ENCODE measurements at places on chromosomes 4 and X.

DNA sequence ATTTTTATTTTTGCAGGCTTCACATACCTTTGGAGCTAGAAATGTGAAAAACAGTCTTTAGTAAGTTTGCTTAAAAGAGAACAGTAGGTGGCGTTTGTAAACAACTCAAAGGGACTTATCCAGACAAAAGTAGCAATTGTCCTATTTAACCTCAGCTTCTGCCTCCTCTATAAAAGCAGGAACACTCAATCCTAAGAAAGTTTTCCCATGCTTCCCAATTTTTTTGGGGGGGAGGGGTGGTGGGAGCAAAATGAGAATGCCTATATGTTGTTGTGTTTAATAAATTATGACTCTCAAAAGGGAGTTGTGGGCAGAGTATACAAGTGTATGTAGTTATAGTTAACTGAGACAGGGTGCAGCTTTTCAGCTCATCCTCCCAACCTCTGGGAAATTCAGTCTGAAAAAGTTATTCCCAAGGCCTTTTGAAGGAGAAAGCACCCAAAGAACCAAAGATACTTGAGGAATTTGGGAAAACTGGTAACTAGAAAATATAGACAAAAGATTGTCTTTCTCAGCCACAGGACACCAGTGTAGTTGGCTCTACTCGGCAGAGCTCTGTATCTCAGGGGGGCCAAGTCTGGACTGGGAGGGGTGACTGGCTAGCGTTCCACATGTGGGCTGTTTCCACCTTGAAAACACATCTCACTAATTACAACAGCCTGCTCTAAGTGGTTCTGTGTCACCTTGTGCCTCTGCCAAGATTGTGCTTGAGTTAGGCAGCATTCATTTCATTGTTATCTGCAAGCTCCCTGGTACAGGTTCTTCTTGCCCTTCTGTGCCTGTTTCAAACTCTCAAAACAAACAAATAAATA, 2.8 kb downstream of the SFRP2 start:
- DNase-seq: no peak

- DNase-seq: no peak
Measured at GRCh38 chr4:105348719-105349118, 125.1 kb downstream of the PPA2 start.

GRCh38 chr4:88514557-88515511, 8.7 kb downstream of the PYURF start:
- DNase-seq: no peak

- no peak for DNase-seq
Measured at GRCh38 chr4:76214177-76214675, 602 bp upstream of the SCARB2 start.

DNA sequence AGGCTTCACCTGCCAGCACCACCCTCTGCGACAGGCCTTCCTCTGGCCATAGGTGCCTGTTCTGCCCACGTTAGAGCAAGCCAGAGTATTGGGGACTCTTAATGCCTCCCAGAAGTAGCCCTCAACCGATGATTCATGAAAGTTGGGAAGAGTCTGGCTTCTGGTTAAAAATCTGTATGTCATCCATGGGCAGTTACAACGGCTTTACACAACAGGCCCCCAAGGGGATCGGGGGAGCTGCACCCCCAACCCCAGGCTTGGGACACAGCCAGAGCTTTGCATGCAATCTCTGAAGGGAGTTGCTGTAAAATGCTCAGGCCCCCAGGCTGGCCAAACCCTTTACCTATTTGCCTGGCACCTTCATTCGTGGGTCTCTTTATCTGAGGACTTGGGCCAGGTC, 5.4 kb upstream of the CYTL1 start:
- DNase-seq: no peak

- DNase-seq: no peak
Measured at GRCh38 chr4:143199503-143199902, 14.8 kb downstream of the USP38 start.

DNA sequence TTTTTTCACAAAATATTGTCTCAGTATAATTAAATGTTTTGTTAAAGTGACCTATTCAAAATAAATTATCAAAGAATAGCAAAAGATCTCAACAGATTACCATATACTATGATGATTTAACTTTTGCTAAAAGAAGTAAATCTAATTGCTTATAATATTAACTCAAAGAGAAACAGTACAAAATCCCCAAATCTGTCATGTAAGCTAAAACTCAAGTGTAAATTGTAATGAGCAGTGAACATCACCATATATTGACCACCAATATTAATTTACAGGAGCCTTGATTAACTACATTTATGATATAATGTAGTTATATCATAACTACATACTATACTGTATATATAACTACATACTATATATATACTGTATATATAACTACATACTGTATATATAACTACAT, 174.4 kb downstream of the SLC39A8 start:
- DNase-seq: no peak

DNA sequence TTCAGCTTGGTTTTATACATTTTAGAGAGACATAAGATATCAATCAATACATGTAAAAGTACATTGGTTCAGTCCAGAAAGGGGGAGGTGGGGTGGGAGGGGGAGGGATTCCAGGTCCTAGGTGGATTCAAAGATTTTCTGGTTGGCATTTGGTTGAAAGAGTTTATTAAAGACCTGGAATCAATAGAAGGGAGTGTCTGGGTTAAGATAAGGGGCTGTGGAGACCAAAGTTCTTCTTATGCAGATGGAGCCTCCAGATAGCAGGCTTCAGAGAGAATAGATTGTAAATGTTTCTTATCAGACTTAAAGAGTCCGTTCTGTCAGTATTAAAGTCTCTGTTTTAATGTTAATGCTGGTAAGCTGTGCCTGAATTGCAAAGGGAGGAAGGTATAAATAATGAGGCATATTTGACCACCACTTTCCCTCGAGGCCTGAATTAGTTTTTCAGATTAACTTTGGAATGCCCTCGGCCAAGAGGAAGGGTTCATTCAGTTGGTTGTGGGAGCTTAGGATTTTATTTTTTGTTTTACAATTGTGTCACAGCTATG, 169.9 kb downstream of the AASDH start:
- DNase-seq: no peak

DNA sequence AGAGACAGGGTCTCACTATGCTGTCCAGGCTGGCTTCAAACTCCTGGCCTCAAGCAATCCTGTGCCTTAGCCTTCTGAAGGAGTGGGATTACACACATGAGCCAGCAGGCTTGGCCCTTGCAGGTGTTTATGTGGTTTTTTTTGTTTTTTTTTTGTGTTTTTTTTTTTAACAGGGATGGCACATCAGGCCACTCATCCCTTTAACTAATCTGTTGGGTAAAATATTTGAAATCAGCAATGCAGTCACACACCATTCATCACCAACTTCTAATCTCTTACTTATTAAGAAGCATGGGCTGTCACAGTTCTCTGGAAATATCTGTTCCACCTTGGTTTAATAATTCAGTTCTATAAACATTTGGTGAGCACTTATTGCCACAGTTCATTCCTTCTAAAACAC, 12.3 kb downstream of the CCDC160 start:
- DNase-seq: no peak

DNA sequence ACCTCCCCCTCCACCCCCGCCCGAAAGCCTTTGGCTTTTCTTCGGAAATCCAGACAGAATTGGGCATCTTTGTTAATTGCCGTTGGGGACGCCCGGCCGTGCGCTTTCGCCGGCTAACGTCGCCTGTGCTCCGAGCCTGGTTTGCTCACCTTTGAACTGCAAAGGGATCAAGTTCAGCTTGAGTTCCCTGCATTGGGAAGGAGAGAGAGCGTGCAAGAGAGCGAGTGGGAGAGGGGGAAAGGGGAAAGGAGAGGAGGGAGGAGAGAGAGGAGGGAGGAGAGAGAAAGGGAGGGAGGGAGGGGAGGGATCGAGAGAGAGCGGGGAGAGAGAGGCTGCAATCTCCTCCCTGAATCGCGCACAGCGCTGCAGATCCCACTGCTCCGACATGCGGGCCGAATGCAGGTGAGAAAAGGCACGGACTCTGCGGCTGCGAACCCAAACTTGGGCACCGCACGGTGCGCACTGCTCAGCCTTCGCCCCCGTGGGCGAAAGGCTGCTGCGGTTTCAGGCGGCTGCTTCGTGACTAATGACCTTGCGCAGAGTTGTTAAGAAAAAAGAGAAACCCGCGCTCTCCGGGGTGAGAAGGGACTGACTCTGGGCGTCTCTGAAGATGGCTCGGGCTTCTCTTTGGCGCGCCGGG, at the start of gene PCDH7:
Gene PCDH7, plus strand, starts transcription at position 349 of the 640 bp plus-strand sequence. CDS start 1,054 bp downstream, outside the sequence.
- DNase-seq: no peak

- no peak for DNase-seq
Measured at GRCh38 chr4:121977251-121978171, 25.7 kb upstream of the TRPC3 start.

DNA sequence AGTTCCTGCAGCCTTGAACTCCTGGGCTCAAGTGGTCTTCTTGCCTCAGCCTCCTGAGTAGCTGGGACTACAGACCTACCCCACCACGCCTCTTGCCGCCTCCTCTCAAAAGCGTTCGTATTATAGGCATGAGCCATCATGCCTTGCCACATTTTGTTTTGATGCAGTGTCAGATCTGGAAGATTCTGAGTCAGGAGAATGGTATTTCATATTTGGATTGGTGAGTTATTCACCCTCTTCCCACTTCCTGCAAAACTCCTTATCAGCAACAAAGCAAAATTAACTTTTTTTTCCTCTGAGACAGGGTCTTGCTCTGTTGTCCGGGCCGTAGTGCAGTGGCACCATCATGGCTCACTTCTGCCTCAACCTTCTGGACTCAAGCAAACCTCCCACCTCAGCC, 29.6 kb downstream of the REST start:
- DNase-seq: no peak

DNA sequence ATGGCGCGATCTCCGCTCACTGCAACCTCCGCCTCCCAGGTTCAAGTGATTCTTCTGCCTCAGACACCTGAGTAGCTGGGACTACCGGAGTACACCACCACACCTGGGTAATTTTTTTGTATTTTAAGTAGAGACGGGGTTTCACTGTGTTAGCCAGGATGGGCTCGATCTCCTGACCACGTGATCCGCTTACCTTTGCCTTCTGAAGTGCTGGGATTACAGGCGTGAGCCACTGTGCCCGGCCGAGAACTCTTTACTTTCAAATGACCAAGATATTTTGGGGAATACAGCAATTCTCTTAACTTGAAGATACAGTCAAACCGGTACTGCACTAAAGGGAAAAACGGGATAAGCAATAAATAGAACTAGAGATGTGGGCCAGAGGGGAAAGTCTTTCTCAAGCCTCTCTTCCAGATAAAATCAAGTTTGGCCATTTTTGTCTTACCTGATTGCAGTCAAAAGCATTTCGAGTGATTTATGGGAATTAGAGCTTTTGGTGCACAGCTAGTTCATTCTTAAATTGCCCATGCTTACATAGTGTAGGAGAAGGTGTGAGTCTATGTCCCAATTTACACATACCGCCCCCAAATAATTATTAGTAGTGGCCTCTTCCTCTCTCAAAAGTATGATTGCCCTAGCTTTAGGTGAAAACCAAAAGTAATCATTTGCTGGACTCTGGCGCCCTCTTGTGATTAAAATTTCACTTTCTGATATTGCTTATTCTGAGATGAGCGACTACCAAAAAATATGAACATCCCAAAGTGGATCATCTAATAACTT, 53.2 kb upstream of the ABCG2 start:
- DNase-seq: no peak

- DNase-seq: no peak
Measured at GRCh38 chrX:104376937-104377336, 122.2 kb upstream of the ESX1 start.

DNA sequence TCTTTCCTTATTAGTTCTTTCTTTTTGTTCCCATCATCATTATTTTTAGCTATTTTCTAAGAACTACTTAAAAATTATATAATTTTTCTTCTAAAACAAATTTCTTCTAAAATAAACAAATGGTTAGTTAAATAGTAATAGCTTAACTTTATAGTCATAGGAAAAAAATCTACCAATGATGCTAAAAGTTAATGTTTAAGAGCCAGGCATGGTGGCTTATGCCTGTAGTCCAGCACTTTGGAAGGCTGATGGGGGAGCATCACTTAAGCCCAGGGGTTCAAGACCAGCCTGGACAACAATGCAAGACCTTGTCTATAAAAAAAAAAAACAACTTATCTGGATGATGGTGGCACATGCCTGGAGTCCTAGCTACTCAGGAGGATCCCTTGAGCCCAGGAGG, 127.1 kb upstream of the ANXA3 start:
- no peak for DNase-seq

- no peak for DNase-seq
Measured at GRCh38 chrX:24761306-24761705, 67.6 kb downstream of the POLA1 start.

- no peak for DNase-seq
Measured at GRCh38 chr4:68359508-68359907, 9.6 kb upstream of the YTHDC1 start.

DNA sequence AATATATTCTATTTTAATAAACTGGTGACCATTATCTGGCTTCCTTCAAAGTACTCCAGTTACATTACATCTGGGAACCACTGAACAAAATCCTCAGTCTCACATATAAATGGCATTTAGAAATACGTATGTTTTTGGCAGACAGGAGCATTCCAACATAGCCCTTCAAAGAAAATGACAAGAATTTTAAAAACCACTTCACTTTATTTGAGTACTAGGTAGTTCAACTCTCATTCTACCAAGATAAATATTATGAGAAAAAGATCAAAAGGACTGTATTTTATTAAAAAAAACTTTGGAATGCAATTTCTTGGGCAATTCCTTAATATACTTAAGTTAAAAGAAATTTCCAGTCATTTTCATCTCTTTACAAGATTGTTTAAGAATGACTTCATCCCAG, 17.6 kb downstream of the TNIP3 start:
- no peak for DNase-seq

GRCh38 chrX:57481514-57481913, 110.3 kb upstream of the ZXDB start:
- DNase-seq: no peak

GRCh38 chr4:114495471-114495928, 103.1 kb upstream of the UGT8 start:
- DNase-seq: no peak

GRCh38 chrX:38103857-38104812, 97.8 kb downstream of the SYTL5 start:
- DNase-seq: no peak

GRCh38 chr4:78660559-78660958, 109.0 kb downstream of the ANXA3 start:
- no peak for DNase-seq

DNA sequence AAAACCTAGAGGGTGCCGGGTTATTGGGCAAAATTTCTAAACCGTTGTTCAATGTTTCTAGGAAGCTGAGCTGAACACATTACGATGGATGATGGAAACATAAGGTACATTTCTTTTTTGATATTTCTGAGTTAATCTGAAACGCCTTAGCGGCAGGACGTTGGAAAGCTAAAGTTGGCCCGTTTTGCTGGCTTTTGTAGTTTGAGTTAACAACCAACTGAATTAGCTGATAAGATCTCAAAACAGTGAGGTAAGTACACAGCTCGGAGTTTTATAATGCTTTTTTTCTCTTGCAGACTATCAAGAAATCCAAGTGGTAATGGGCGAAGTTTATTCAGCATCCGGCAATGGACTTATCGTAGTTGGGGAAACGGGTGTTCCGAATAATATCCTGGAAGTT, 73.5 kb downstream of the PRSS12 start:
- no peak for DNase-seq

- DNase-seq: no peak
Measured at GRCh38 chrX:12965131-12965940, 9.6 kb upstream of the TMSB4X start.
